Thoracic aorta (tissue), 2 donors: ENCODE measurements at places on chromosomes 1 and 21.

- no peak for DNase-seq
Measured at GRCh38 chr1:39431927-39432326, 59.5 kb upstream of the BMP8A start.

GRCh38 chr1:43313771-43314170, 13.0 kb downstream of the TIE1 start:
- no peak for DNase-seq

DNA sequence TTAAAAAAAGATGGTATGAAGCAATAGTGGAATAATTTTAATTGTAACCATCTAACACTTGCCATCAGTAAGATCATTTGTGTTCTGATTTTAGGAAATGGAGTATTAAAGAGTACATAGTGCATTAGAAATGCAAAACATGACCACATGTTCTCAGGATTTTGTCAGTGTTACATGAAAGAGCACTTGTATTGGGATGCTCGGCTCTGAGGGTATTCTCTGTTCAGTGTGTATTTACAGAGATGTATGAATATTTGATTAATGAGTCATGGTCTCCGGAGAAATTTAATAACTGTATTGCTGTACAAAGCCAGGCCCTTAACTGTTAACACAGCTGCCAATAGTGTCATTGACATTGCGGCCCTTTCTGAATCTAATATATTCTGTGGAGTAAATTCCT, 91.7 kb downstream of the ATG4C start:
- DNase-seq: no peak

DNA sequence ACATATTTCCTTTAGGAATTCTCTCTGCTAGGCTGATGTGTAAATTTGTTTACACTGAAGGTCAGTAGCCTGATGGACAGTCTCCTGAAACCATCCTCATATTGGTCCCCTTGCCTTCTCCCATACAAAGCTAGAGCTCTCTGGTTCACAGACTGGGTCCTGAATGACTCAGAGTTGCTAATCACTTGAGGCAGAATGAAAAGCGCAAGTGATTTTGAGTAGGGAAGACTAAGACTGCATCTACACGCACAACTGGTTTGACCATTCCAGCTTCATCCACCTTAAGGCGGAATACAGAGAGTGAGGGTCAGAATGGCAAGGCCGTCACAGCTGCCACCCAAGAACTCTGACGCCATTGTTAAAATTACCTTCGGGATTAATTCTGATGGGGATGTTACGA, 70.2 kb upstream of the KIF26B start:
- DNase-seq: no peak

- DNase-seq: no peak
Measured at GRCh38 chr1:169049258-169049938, 57.1 kb upstream of the ATP1B1 start.

GRCh38 chr1:33049371-33049770, 12.7 kb upstream of the AK2 start:
- no peak for DNase-seq

GRCh38 chr1:43548285-43549271, 17.9 kb downstream of the PTPRF start:
- DNase-seq: no peak

- DNase-seq: no peak
Measured at GRCh38 chr1:233868461-233868860, 36.0 kb upstream of the SLC35F3 start.

GRCh38 chr1:237166086-237166485, 124.1 kb downstream of the RYR2 start:
- DNase-seq: no peak

- no peak for DNase-seq
Measured at GRCh38 chr1:155933591-155934096, 569 bp downstream of the KHDC4 start.
